ENCODE measurements at places on chromosomes 5 and 9.

DNA sequence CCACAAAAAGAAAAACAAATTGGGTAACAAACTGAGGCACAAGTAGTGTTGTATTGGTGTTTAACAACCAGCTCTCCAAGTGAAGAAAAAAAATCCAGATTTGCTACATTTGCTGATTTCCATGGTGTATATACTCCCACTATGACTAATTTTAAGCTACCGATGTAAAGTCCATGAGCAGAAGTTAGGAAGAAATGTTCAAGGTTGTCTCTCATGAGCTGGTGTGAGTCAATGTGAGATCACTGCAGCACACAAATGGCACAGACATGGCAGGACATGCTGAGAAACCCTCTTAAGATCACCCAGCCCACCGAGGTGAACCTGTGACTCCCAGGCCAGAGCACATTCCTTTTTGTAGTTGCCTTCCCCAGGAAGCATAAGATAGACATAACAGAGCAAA, 36.2 kb downstream of the SLC44A1 start:
- no peak for DNase-seq

DNA sequence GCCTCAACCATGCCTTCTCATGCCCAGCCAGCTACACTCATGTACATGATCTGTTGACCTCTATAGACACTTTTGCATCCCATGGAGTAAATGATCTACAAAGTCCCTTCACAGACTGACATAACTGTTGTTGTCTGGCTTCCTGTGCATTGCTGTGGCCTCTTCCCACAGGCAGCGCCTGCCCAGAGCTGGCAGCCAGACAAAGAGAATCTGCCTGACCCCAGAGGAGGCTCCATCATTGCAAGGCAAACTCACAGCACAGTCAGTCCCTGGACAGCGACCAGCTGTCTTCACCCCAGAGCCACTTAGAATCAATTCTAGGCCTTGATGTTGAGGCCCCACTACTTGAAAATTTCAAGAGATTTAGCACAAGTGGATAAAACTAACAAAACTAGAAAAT, 65.5 kb downstream of the INSYN2B start:
- DNase-seq, result peak; percentile 30

DNA sequence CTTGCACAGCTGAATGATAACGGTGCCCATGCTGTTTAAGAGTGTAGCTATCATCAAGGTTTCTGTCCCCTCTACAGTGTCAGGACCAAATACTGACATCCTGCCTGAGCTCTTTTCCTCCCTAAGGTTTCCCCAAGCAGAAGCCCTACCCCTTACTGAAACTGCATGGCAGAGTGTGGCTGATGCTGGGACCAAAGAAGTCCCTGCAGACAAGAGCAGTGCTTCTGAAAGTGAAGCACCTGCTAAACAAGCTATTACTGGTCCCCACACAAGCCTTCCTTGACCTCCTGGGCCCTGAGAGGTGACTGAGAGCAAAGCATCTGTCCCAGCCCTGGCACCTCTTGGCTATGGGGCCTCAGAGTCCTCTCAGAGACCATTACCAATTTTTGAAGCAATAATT, 56.1 kb downstream of the CFAP90 start:
- DNase-seq, result no peak

DNA sequence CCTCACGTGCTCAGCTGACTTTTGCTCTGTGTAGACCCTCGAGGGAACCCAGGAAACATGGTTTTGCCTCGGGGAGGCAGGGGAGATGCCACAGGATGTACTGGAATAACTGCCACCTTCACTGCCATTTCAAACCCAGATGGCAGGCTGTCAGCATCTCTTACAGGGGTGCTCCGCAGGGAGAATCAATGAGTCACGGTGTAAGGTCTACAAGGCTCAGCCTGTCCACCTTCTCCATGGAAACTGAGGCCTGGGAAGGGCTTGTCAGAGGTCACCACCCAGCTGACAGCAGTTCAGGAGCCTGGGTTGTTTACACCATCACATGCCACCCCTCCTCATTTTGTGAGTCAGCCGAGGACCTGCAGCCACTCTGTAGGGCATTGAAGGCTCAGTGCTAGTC, 30.8 kb downstream of the DAB2IP start:
- no peak for DNase-seq

DNA sequence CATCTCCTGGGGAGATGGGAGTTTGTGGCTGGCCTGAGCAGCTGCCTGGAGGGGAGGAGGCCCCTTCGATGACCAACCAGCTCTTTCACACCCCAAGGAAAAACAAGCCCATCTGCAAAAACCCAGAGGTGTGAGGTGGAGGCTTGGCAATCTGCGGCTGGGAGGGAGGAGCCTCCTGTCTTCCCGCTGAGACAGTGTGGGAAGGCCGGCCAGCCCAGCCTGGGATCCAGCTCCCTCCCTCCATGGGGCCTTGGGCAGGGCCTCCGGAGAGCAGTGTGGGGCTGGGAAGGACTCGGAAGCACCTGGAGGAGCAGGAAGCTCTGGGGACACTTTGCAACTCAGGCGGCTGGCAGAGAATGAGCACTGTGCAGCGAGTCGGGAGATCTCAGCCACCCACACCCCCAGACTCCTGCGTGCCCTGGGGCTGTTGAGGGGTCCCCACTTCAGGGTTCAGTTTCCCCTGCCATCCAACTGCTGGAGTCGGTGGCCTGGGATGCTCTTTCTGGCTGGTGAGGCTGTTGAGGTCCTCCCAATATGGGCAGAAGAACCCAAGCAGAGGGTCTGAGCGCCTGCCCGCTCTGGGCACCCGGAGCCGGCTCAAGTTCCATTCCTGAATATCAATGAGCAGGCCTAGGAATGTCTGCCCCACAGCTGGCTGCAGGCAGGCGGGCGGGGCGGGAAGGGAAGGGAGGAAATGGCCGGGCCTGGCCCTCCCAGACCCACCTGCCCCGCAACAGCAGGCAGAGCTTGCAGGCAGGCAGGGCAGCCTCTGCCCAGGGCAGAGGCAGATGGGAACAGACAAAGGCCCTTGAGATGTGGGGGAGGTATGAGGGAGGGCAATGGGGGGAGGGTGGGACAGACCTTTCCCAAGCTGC, 101.1 kb downstream of the FGF18 start:
- peak; percentile 9 for DNase-seq

DNA sequence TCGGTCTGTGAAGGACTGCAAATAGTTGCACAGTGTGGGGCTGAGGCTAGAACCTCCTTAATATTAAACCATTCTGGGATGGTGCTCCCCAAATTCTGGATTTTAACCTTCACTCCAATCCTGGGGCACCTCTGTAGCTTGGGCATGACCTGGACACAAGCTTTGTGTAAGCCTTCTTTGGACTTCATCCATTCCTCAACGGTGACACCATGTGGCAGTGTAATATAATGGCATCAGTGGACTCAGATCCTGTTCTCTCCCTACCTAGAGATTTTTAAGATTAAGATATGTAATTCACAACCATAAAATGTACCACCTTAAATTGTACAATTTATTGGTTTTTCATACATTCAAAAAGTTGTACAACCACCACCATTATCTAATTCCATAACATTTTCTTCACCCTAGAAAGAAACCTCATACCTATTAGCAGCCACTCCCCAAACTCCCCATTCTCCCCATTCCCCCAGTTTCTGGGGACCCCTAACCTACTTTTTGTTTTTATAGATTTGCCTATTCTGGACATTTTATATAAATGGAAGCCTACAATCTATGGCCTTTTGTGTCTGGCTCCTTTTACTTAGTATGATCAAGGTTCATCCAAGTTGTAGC, 4.8 kb upstream of the PLGRKT start:
- DNase-seq, result no peak

- no peak for DNase-seq
Measured at GRCh38 chr5:777756-778161, 6.8 kb downstream of the ZDHHC11B start.
